ENCODE measurements at places on chromosomes 3 and 15.

DNA sequence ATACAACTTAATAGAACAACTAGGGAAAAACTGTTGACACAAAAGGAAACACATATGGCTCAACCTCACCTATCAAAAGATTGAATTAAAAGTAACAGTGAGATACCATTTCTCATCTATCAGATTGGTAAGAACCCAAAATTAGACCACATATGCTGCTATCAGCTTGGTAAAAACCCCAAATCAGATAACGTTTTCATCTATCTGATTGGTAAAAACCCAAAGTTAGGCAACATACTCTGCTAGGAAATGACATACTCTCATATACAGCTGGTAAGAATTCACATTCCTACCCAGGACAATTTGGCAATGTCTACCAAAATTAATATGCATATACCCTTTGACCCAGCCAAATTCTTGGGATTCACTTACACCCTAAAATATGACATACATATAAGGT, 26.3 kb downstream of the NRG4 start:
- DNase-seq = no peak

DNA sequence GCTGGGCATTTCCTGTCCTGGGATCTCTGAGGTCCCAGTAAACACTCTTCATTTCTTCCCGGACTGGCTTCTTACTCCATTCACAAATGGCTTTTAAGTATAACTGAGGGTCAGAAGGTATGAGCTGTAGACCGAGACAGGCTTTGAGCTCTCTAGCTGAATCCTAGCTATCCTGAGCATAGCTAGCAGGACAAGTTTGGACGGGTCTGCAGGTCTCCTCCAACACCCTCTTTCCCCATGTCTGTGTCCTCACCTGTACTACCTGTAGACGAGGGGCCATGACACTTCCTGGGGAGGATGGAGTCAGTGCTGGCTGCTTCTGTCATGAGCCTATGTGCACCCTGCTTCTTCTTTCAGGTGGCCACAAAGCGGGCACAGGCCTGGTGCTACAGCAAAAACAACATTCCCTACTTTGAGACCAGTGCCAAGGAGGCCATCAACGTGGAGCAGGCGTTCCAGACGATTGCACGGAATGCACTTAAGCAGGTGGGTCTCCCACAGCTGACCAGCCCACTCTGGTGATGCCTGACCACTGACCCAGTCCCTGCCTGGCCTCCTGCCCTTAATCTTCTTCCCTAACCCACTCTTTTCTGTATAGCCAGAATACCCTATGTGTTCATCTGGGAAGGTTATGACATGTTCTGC, 72.1 kb upstream of the ACAD9 start:
- DNase-seq = no peak

DNA sequence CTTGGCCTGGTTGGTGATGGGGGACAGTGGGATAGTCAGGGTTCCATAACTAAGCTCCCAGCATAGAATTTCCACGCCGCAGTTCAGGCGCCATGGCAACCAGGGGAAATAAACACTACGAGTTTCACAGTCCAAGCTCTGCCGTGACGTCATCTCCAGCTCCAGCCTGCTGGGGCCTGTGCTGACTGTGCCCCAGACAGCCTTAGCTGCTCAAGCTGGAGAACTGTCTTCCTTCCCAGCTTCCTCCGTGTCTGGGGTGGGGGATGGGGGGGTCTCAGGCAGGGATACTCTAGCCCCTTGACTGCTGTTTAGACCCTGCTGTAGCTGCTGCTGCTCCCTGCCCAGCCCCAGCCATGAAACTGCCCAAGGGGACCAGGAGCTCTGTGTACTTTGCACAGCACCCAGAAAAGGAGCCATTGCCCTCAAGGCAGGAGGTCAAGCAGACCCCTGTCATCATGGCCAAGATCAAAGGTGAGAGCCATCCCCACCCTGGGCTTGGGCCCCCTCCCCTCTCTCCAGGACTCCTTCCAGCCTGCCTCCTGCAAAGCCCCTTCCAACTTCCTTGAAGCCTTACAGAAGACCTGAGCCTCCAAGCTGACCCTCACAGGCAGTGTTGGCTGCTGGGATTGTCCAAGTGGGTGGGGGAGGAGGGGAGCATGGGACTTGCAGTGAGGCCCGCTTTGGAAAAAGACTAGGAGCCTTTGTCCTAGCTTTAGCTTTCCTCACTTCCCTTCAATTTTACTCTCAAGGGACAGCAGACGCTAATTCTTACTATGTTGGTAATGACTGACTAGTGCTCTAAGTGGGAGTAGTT, 11.4 kb upstream of the CSPG4 start:
- DNase-seq = peak; percentile 84

- DNase-seq = no peak
Observed at GRCh38 chr3:188518835-188519452, 365.0 kb downstream of the LPP start.

DNA sequence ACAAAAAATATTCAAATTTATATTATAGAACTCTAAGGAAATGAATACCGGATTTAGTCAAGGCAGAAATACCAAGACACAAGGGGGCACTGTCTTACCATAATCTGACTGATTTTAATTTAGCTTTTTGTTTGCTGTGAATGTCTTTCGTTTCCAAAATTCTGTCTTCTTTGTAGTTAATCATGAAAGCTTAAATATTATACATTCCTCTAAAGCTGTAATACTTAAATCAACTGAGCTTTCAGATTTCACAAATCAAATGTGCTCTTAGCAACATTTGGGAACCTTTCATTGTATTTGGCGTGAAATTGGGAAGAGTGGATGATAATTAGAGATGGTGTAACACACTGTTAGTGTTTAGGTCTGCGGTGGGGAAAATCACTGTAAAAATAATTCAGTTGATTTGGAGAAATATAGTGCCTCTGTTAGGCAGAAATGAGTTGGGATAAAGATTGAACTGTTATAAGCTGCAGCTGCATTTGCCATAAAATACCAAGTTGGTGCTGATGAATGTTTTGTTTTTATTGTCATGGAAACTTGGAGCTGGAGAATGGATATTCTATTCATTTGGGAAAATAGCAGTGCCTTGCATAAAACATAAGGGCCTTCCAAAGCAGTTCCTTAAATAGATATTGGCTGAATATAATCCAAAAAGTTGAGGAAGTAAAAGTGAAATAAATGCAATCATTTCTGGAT, 228.2 kb downstream of the TCF12 start:
- DNase-seq = peak; percentile 69

- DNase-seq = no peak
Observed at GRCh38 chr3:170560296-170560695, 25.6 kb downstream of the SLC7A14 start.

DNA sequence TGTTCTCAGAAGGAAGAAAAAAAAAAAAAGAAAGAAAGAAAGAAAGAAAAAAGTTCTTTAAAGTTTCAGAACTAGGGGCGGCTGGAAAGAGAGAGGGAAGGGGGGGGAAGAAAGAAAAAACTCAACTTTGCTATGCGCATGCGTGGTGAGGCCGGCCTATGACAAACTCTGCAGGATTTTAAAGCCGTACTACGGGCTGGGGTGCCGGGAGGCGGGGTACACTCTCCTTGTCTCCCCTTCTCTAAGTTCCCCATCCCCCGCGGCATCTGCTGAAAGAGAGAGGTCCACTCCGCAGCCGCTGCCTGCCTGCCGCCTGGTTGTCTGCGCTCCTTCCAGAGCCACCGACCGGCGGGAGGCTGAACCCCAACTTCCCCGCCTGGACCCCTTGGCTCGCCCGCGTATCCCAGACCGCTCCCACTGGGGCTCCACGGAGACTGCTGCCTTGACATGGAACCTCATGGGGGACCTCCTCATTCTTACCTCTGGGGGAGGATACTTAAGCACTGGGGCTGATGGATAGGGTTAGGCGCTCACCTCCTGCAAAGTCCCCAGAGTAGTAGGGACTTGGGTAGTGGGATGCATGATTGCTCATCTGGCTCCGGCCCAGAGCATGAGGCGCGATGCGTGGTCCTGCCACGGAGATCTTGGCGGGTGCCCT, 1.4 kb upstream of the WNT5A start:
- peak; percentile 51 for DNase-seq

DNA sequence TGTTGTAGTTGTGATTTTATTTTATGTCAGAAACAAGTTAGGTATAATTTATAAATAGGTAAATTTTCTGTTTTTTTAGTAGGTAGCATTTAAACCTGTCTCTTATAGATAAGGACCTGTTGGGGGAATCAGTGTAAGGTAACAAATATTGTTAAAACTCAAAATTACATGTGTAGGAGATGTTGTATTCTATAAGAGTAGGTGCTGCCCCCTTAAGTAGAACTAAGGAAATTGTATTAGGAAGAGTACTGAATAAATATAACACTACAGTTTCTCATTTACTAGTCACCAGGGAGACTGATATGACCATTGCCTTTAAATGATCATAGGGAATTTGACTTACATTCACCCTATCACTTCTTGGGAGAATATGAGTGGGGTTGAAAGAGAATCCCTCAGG, 31.2 kb downstream of the SLC25A36 start:
- DNase-seq = peak; percentile 29

- no peak for DNase-seq
Observed at GRCh38 chr3:140055092-140055791, 120.3 kb downstream of the CLSTN2 start.

DNA sequence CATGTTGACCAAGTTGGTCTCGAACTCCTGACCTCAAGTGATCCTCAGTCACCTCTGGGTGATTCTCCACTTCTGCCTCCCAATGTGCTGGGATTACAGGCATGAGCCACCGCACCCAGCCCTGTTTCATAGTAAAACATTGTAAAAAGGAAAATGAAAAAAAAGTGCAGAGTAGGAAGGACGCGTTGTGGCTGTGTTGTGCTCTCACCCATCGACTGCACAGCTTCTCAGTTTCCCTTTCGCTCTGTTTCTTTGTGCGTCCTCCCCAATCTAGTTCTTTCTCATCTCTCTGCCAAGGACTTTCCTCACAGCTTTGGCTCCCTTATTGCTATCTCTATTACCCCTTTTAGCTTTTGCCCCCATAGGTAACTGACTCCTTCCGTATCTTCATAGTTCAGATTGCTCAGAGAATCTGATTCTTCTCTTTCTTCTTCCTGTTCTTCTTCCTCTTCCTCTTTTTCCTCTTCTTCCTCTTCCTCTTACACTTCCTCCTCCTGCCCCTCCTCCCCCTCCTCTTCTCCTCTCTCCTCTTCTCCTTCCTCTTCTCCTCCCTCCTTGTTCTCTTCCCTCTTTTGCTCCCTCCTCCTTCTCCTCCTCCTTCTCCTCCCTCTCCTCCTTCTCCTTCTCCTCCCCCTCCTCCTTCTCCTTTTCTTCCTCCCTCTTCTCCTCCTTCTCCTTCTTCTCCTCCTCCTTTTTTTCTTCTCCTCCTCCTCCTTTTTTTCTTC, 81.1 kb upstream of the VGLL4 start:
- DNase-seq = no peak

GRCh38 chr3:54008099-54008498, 114.3 kb upstream of the CACNA2D3 start:
- no peak for DNase-seq

GRCh38 chr3:171831936-171832335, 11.2 kb upstream of the TMEM212 start:
- no peak for DNase-seq

DNA sequence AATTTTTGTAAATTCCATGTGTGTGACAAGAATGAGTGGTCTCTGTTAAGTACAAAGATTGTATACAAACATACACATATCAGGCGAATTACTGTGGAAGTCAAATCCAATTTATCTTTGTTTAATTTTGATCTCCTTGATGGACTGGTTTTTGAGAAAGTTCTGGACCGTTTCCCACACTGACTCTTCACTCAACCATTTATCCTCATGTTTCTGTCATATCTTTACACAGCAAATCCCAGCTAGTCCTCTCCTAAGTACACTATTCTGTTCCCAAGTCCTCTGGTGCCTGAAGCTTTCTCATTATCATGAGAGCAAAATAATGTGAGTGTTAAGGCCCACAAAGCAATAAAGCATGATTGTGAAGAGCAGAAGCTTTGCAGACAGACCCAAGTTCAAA, 189.9 kb downstream of the WNT5A start:
- no peak for DNase-seq

DNA sequence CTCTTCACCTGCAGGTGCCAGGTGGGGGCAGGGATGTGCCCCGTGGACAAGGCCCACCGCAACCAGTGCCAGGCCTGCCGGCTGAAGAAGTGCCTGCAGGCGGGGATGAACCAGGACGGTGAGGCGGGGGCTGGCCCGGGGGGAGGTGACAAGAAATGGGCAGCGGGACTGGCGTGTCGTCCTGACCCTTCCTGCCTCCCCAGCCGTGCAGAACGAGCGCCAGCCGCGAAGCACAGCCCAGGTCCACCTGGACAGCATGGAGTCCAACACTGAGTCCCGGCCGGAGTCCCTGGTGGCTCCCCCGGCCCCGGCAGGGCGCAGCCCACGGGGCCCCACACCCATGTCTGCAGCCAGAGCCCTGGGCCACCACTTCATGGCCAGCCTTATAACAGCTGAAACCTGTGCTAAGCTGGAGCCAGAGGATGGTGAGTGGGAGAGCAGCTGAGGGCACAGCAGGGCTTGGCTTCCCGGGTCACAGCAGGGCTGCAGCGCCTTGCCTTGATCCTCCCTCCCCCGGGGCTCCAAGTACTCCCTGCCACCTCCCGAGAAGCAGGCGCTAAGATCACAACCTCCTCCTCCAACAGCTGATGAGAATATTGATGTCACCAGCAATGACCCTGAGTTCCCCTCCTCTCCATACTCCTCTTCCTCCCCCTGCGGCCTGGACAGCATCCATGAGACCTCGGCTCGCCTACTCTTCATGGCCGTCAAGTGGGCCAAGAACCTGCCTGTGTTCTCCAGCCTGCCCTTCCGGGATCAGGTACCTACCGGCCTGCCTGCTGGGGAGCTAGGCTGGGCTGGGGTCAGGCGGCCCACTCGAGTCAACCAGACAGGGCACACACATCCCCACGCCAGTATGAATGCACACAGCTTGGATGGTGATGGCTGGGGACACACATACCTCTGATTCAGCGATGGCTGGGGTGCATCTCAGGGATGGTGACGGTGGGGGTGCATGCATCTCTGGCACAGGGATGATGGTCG, 1.7 kb downstream of the NR2E3 start:
- DNase-seq = no peak

GRCh38 chr3:23959135-23959900, 14.2 kb downstream of the NR1D2 start:
- DNase-seq = peak; percentile 87

GRCh38 chr3:36542186-36542585, 161.9 kb downstream of the STAC start:
- no peak for DNase-seq
